Psoas muscle (tissue), 8 donors: ENCODE measurements at places on chromosomes 7 and 10. TPM values are rescaled to one million over a fixed set of nuclear protein-coding genes. Genes with fewer than 3 reads are reported as not detected.

GRCh38 chr7:150901160-150902035 lies 49.1 kb downstream of the AOC1 start:
- DNase-seq = no peak
- no peaks in the 10 kb centered on the region for H3K36me3 ChIP-seq
- no peaks in the 10 kb centered on the region for H3K4me1 ChIP-seq
- H3K4me3 ChIP-seq = no peak overlapping the region
- H3K27me3 ChIP-seq = no peaks in the 10 kb centered on the region

DNA sequence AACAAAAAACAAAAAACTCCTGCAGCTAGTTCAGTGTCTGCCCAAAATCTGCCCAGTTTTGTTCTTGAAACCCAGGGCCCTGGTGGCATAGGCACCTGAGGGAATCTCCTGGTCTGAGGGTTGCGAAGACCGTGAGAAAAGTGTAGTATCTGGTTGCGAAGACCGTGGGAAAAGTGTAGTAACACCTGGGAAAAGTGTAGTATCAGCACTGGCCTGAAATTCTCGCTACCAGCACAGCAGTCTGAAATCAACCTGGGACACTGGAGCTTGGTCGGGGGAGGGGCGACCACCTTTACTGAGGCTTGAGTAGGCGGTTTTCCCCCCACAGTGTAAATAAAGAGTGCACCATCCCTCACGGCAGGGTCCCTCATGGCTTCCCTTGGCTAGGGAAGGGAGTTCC lies 82.5 kb upstream of the SP4 start:
- H3K27ac ChIP-seq = no peak overlapping the region
- no peak overlapping the region for H3K4me3 ChIP-seq
- no peak for DNase-seq

DNA sequence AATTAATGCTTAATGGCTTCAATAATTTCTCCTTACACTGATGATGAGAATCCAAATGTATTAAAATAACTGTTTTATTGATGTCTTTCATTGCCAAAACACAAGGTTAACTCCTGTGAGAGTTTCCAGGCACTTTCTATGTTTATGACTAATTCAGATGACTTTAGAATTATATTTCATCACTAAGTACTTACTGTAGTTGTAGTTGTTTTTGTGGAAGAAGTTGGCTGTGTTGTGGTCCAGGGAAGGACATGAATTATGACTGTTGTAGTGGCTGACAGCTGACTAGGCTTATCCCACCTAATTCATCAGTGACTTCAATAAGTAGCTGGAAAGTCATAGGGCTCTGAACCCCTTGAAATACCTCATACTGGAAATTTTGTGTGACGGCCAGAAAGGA lies 254.8 kb downstream of the HGF start:
- H3K4me3 ChIP-seq = no peak overlapping the region
- DNase-seq = no peak
- H3K27me3 ChIP-seq = no peaks in the 10 kb centered on the region
- no peaks in the 10 kb centered on the region for H3K4me1 ChIP-seq
- no peak overlapping the region for H3K27ac ChIP-seq
- no peaks in the 10 kb centered on the region for H3K36me3 ChIP-seq

DNA sequence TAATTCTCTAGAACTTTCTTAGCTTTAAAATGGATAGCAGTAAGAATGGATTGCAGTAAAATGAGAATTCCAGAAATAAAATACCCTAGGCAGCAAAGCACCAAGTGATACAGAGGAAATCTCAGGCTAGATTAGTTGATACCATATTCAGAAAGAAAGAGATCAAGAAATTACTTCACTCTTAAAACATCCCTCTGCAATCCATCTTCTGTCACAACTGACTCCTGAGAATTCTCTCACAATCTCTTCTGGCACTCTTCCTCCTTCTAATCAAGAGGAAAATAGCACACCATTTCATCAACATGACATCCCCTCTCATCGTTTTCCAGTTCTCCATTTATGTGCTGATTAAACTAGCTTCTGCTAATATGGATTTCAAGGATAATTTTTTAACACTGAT lies 42.2 kb upstream of the LAMB1 start:
- no peaks in the 10 kb centered on the region for H3K36me3 ChIP-seq
- H3K27ac ChIP-seq = no peak overlapping the region
- H3K27me3 ChIP-seq = no peaks in the 10 kb centered on the region
- H3K4me3 ChIP-seq = no peak overlapping the region
- no peak for DNase-seq
- H3K4me1 ChIP-seq = no peaks in the 10 kb centered on the region

GRCh38 chr7:84159435-84159834 lies 35.2 kb downstream of the SEMA3A start:
- no peaks in the 10 kb centered on the region for H3K36me3 ChIP-seq
- H3K27me3 ChIP-seq = no peaks in the 10 kb centered on the region
- H3K4me1 ChIP-seq = no peaks in the 10 kb centered on the region

DNA sequence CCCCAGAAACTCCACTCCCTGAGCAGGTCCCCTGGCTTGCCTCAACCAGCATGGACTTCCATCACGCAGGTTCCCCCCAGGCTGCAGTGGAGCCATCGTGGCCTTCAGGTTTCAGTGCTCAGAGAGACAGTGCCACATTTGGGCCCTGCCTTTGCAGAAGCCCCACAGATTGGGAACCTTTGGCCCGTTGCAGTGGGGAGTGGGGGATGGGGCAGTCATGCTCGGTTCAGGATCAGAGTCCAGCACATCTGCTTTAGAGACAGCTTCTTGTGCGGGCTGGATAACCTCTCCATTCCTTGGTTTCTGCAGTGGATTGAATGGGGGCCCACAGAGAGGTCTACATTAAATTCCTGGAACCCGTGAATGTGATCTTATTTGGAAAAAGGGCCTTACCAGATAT lies 183.9 kb downstream of the EBF3 start:
- no peaks in the 10 kb centered on the region for H3K36me3 ChIP-seq
- H3K4me3 ChIP-seq = no peak overlapping the region
- no peaks in the 10 kb centered on the region for H3K27me3 ChIP-seq
- no peak overlapping the region for H3K27ac ChIP-seq

GRCh38 chr7:50615519-50616080 lies 50.4 kb upstream of the DDC start:
- no peaks in the 10 kb centered on the region for H3K4me1 ChIP-seq
- H3K27me3 ChIP-seq = no peaks in the 10 kb centered on the region
- peaks cover 6% of the 10 kb centered on the region for H3K36me3 ChIP-seq
- no peak overlapping the region for H3K4me3 ChIP-seq

DNA sequence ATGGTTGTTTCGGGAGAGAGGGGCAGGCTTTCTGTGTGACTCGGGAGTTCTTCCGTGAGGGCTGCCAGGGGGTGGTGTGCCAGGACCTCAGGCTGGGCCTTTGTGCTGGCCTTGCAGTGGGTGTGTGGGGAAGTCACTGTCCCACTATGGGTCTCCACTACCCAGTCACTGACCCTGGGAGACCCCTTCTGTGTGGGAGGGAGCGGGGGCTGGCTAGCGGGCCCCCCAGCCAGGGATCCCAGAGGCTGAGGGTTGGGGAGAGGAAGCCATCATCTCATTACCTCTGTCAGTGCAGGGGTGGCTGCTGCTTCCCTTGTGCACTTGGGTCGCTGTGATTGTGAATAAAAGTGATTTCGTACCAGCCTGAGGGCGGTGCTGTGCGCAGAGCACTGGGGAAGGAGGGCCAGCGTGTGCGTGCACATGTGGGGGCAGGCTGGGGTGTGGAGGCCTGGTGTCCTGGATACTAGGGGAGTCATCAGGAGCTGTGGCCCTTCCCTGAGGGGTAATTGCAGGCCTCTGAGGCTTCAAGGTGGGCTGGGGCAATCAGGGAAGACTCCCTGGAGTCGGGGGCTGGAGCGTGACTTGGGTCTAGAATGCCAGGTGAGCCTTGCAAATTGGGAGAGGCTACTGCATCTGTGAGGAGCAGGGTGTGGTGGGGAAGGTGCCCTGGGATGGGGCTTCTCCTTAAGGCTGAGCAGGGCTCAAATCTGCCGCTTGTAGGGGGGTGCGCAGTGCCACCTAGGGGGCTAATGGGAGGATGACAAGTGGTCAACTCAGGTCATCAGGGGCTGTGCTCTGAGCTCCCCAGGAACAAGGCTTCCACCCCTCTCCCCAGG lies 98.9 kb downstream of the NEURL1 start:
- H3K36me3 ChIP-seq = no peaks in the 10 kb centered on the region
- H3K27me3 ChIP-seq = no peaks in the 10 kb centered on the region
- H3K27ac ChIP-seq = no peak overlapping the region
- no peak overlapping the region for H3K4me3 ChIP-seq

GRCh38 chr7:85462671-85463070 lies 275.8 kb upstream of the SEMA3D start:
- no peaks in the 10 kb centered on the region for H3K36me3 ChIP-seq
- H3K27ac ChIP-seq = no peak overlapping the region
- H3K27me3 ChIP-seq = no peaks in the 10 kb centered on the region
- no peak for DNase-seq
- no peak overlapping the region for H3K4me3 ChIP-seq
- H3K4me1 ChIP-seq = no peaks in the 10 kb centered on the region

DNA sequence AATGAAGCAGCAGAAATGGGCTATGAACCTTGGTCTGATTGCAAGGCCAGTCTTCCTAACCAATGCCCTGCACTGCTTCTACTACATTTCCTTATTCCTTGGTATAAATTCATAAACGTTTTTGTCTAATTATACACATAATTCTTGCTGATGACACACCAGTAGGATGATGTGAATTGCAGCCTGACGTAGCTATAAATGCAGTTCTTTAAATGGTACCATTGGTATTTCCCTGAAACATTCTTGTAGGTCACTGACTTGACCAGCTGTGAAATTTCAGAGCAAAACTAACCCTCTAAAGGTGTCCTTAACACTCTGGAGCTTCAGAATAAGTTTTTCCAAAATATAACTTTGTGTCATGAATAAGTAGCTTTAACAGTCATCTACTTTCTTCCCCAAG lies 50.8 kb downstream of the IFIT5 start:
- no peaks in the 10 kb centered on the region for H3K36me3 ChIP-seq
- H3K27me3 ChIP-seq = no peaks in the 10 kb centered on the region
- H3K4me3 ChIP-seq = no peak overlapping the region
- DNase-seq = no peak
- no peaks in the 10 kb centered on the region for H3K4me1 ChIP-seq

- no peaks in the 10 kb centered on the region for H3K27me3 ChIP-seq
- no peak overlapping the region for H3K4me3 ChIP-seq
- no peaks in the 10 kb centered on the region for H3K36me3 ChIP-seq
- no peak for DNase-seq
Observed at GRCh38 chr10:75547391-75548298, 116.2 kb downstream of the LRMDA start.

GRCh38 chr7:30180718-30181117 lies 45.9 kb downstream of the MTURN start:
- no peak overlapping the region for H3K4me3 ChIP-seq
- H3K27ac ChIP-seq = peak overlapping the region; percentile 87
- H3K4me1 ChIP-seq = peaks cover 87% of the 10 kb centered on the region
- no peaks in the 10 kb centered on the region for H3K36me3 ChIP-seq
- no peaks in the 10 kb centered on the region for H3K27me3 ChIP-seq
- no peak for DNase-seq

DNA sequence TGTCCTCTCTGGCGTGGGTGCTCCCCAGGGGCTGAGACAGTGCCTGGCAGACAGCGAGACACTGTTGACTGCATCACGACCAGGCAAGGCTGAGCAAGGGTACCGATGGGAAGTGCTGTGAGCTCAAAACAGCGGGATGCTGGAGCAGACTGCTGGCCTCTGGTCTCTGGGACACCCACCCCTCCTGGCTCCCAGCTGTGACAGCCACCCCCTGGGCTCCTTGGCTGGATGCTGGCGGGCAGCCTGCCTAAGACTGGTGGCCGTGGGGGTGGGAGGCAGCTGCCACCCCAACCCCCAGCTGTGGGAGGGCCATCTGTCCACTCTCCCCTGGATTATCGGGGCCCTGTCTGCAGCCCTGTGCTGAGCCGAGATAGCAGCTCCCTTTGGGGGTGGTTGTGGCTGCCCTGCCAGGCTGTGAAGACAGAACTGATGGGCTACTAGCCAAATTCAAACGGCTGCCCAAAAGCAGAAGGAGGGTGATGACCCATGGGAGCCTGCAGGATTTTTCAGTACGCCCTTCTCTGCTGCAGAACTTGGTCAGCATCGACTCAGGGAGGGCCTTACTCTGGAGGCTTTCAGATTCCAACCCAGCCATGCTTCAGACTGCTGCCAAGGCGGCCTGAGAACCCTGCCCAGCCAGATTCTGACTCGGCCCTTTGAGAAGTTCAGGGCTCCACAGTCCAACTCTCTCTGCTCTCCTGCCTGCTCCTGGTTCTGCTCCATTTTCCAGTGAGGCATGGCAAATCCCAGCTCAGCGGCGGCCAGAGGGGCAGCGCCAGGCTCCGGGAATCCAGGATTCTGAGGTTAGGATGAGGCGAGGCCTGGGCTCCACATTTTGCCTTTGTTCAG lies 125.3 kb downstream of the NEURL1 start:
- H3K4me1 ChIP-seq = peaks cover 82% of the 10 kb centered on the region
- H3K36me3 ChIP-seq = no peaks in the 10 kb centered on the region
- H3K27me3 ChIP-seq = no peaks in the 10 kb centered on the region
- peak overlapping the region; percentile 50 for H3K27ac ChIP-seq
- H3K4me3 ChIP-seq = no peak overlapping the region

DNA sequence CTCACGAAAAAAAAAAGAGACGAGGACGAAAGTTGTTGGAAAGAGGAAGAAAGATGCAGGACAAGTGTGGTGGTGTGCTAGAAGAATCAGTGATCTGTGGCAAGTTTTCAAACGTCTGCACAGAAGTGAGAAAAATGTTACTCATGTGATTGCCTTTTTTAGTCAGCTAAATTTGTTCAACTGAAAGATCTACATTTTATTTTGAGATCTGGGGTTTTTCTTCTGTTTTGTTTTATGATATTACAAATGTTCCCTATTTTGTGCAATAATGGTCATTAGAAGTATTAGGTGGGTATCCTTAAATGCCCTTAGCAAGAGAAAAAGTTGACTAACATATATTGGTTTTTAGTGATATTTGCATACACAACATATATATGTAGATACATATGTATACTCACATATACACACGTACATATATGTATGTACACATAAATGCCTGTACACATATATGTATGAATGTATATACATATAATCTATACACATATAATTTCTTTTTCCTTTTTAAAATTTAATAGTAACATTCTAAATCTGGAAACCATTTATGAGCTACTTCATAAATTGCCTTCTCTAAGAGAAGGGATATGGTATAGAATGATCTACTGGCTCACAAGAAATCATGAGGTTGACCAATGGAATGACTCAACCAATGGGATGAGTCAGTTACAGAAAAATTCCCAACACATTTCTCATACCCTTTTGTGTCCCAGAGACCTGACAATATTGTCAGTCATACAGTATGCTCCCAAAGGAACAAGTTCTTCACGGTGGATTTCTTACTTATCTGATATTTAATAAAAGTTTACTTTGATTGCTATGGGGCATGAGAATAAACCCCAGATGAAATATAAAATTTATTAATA lies 38.4 kb downstream of the SLC39A12 start:
- H3K36me3 ChIP-seq = no peaks in the 10 kb centered on the region
- H3K4me3 ChIP-seq = no peak overlapping the region
- H3K4me1 ChIP-seq = no peaks in the 10 kb centered on the region
- H3K27me3 ChIP-seq = no peaks in the 10 kb centered on the region
- no peak for DNase-seq

LRRN3 gene
- total RNA-seq = 0.46 TPM

SLC26A5 gene
- total RNA-seq = not detected

TECPR1 gene
- total RNA-seq = 17.8 TPM

UPK3B gene
- 0.48 TPM for total RNA-seq

MBL2 gene
- total RNA-seq = not detected

SUN3 gene
- not detected for total RNA-seq

NUDT1 gene
- 5.6 TPM for total RNA-seq

PROSER2 gene
- 2.1 TPM for total RNA-seq

ZNF488 gene
- total RNA-seq = 0.07 TPM

SPDYE1 gene
- not detected for total RNA-seq

AGR2 gene
- total RNA-seq = not detected

NUTM2E gene
- not detected for total RNA-seq

GALNT17 gene
- total RNA-seq = 3.5 TPM

NKX1-2 gene
- total RNA-seq = not detected

MYL7 gene
- 1.7 TPM for total RNA-seq

SPAM1 gene
- not detected for total RNA-seq
